ENCODE measurements at places on chromosomes 2 and 18. TPM values are rescaled to one million over a fixed set of nuclear protein-coding genes. Genes with fewer than 3 reads are reported as not detected.

DNA sequence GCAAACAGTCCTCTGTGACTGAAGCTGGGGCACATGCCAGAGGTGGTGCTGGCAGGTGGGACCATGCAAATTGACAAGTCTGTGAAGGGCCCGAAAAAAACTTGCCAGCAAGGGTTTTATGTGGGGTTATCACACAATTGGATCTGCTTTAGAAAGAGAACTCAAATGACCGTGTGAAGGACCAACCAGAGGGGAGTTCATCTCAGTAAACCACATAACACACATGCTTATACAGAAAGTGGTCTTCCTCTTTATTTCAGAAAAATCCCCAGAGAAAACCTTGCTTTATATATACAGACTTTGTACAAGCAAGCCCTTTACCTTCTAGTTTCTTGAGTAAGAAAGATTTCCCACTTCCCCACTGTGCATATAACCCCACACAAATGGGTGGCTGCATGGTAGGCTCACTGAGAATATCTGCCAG lies 46.7 kb downstream of the KIDINS220 start:
- DNase-seq: no peak

DNA sequence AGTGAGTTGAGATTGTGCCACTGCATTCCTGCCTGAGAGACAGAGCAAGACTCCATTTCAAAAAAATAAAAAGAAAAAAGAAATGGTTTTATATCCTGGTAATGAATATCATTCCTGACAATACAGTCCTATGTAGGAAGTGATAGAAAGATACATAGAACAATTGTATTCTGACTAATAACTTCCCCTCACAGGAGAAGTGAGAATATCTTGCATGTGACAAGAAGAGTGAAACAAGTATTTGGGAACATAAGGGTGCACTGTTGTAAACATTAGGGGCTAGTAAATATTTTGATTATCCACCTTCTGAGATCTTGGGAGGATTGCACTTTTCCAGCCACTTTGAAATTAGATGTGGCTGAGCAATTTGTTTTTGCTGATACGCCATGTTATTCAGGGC lies 40.7 kb downstream of the KLHL14 start:
- no peak for DNase-seq

DNA sequence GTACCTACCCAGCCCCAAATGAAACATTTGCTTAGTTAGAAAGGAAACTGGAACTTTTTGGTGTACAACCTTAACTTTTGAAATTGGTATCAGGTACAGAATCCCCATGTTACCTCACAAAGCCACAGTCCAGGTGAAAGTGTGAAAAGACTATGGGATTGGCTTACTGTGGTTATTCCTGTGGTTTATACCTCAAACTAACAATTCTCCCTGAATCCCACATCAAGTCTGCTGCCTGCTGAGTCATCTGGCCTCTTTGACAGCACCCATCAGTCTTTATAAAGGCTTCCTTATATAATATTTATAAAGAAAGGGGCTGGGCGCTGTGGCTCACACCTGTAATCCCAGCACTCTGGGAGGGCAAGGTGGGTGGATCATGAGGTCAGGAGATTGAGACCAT lies 164.6 kb downstream of the TMEM247 start:
- DNase-seq: peak; percentile 64

HSPE1 gene
- total RNA-seq: 13.3 TPM

FAM237A gene
- not detected for total RNA-seq

DNA sequence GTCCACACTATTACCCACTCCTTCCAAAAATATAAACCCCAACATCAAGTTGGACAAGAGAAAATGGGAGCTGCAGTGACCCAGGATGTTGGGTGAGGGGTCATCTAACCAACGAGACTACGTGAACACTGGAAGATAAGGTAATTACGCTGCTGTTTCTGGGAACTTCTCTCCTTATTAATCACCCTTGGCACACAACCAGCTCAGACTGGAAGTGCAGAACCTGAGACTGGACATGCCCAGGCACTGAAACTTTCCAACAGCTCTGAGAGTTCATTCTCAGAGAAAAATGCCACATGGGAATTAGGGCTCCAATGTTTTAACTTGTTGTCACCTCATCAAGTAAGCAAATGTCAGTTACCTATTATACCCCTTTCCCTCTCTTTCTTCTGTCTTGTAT lies 135.3 kb downstream of the CCDC148 start:
- DNase-seq: peak; percentile 45

DNA sequence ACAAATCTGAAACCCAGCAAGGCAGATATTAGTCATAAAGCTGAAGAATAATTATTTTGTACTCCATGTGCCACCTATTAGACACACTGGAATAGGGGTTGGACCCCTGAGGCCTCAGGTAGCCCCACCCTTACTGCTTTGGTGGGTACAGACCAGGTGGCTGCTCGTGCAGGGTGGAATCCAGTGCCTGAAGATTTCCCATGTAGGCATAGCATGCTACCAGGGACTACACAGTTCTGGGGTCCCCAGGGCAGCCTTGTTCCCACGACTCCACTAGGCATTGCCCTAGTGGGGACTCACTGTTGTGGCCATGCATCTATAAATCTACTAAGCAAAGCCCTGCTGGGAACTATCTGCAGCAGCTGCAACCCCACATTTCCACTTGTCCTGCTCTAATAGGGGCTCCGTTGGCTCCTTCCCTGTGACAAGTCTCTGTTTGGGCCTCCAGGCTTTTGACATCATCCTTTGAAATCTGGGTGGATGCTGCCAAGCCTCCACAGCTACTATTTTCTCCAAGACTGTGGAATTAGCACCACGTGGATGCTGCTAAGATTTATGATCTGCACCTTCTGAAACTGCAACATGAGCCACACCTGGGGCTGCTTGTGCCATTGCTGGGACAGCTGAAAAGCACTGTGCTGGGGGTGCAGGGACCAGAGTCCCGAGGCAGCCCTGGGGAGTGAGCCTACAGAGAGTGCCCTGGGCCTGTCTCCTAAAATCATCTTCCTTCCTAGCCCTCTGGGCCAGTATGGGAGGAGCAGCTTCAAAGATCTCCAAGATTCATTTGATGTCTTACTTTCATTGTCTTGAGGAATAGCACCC lies 303.8 kb downstream of the FSIP2 start:
- no peak for DNase-seq

GRCh38 chr2:557635-558301 lies 119.4 kb downstream of the TMEM18 start:
- no peak for DNase-seq

COLEC12 gene
- 2.3 TPM for total RNA-seq

DNA sequence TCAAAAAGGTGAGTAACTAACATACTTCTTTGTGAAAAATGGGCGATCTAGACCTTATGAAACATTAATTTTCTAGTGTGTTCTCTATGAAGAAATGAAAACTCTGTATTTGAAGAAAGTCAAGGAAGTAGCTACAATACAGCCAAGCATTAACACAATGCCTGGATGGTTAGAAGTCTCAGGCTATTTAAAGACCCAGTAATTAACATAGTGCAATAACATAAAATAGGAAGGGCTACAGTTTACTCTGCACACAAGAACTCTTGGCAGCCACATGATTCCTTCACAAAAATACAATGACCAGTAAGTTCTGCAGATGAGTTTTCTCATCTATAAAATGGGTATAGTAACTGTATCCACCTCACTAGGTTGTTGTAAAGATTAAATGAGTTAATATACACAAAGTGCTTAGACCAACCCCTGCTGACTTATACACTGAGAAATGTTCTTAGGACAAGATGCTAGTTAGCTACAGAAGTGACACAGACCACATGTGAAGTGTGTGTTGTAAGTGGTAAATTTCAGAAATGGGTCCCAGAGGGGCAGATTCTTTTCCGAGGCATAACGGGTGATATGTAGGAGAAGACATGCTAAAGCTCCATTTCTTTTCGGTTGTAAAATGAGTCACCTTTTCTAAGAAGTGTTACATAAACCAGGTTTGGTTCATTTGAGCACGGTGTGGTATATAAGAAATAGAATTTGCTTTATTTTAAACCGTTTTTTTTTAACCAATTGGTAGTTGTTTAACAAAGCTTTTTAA lies 61.8 kb downstream of the CXCR4 start:
- no peak for DNase-seq

DNA sequence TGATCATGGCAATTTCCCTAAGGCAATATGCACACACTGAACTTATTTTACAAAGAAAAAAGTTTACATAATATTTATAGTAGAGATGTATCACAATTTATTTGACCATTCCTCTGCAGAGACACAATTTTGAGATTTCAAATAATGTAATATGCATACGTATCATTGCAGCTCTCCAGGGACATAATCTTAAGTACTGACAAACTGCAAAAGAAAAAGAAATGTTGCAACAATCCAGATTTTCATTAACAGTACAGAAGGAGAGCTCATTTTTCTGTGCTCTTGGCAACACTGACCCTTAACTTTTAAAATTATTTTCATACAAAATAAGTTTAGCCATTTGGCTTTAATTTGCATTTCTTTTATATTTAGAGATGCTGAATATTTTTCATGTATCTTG lies 710.2 kb upstream of the SLC39A10 start:
- DNase-seq: no peak

DNA sequence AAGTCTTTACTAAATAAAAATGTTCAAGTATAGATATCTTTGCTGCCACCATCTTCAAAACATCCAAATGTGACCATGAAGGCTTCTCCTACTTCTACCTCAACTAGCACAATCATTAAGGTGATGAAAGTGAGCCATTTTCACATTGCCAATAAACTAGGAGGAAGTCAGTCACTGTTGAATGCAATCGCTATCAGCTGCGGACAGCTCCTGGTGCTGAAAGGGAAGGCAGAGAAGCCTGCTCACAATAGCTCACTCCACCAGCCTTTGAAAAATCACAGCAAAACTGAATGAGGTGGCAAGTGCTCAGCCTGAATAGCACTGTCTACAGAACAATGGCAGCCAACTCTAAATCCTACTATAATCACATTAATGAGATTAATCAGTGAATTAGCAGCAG lies 2.2 kb downstream of the MYT1L start:
- no peak for DNase-seq
